ENCODE measurements at places on chromosomes 6 and 20.

DNA sequence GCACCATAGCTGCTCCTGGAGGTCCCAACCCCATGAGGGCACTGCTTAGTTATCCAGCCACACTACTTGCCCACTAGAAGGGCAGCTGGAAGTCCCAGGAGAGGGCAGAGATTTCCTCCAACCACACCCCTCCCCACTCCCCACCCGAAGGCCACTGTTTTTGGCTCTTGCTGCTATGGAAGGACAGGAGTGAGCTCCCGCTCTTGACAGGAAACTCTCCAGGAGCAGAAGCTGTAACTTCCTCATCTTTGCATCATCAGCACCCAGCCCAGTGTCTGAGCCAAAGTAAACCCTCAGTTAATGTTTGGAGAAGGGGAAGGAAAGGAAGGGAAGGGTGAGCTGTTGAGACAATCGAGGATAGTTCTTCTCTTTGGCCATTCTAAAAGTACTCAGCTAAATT is 120.7 kb downstream of the MTFR2 start:
- DNase-seq = no peak

DNA sequence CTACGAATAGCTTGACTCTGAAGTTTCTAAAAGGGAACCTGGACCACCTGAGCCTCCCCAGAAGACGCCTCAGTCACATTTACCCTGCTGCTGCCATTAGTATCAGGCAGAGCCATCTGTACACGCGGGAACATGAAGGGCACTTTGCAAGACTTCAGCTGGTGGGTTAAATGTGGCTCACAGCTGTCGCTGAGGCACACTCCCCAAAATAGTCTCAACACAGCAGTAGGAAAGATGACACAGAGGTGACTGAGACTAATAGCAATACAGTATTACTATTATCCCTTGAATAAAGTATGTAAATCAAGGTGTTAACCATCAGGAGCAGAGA is 29.0 kb downstream of the PSMB1 start:
- DNase-seq = no peak

DNA sequence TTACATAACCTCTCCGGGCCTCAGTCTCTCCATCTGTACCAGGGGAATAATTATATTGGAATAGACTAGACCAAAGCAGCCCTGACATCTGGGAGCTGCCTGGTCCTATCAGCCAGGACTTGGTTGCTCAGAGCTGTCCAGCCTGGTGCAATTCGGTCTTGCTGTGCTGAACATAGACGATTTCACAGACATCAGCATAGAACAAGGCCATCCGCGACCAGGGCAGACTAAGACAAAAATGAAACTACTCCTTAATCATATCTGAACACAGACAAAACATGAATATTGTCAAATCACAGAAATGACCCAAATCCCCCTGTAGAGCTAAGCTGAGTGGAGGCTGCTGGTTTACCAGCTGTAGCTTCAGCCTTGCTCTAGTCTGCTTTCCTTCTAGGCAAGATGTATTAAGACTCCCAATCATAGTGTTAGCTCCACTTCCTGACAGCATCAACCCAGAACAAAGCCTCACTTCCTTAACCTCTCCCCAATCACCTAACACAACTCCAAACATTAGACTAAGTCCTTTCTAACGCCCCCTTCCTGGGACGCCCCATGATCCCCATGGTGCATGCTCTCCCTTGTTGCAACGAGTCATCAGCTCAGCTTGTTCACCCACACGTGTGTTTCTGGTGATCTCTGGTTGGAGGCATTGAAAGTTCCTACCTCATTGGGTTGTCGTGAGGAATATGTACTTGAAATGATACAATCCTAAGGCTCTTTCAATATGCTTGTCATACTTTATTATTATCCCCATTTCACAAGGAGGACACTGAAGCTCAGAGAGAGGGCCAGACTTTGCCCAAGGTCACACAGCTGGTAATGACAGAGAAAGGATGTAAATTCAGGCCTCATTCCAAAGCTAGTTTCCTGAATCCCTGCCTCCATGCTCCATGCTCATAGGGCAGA is 3.5 kb upstream of the MAPK13 start:
- no peak for DNase-seq

GRCh38 chr6:155959898-155960495 is 504.4 kb upstream of the NOX3 start:
- no peak for DNase-seq

DNA sequence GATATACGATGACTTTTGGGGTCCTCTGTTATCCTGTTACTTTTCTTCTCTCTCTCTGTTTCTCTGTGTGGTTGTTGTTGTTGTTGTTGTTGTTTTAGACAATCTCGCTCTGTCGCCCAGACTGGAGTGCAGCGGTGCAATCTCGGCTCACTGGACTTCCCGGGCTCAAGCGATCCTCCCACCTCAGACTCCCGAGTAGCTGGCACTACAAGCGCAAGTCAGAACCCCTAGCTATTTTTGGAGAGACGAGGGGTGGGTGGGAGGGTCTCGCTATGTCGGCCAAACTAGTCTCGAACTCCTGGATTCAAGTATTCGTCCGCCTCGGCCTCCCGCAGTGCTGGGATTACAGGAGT is 19.1 kb upstream of the ABT1 start:
- DNase-seq = no peak

GRCh38 chr6:144119376-144119775 is 24.0 kb upstream of the SF3B5 start:
- DNase-seq = no peak

GRCh38 chr6:16372029-16372776 is 133.8 kb downstream of the GMPR start:
- DNase-seq = no peak

Measured in stimulated activated CD4-positive, alpha-beta T cell treated with anti-CD3 and anti-CD28 coated beads, TNF-alpha, amount 100 ng/mL, for 24 hours (primary cell).